Stimulated activated CD4-positive, alpha-beta T cell treated with anti-CD3 and anti-CD28 coated beads, Interleukin-1b, Interleukin-23, amount 100 ng/mL, for 24 hours (primary cell): ENCODE measurements at places on chromosomes 16 and 17.
A peak's percentile ranks its signal among the peaks of the same experiment; 100 is the strongest.

- DNase-seq, result no peak
Observed at GRCh38 chr16:4882000-4882632, 34.8 kb downstream of the UBN1 start.

DNA sequence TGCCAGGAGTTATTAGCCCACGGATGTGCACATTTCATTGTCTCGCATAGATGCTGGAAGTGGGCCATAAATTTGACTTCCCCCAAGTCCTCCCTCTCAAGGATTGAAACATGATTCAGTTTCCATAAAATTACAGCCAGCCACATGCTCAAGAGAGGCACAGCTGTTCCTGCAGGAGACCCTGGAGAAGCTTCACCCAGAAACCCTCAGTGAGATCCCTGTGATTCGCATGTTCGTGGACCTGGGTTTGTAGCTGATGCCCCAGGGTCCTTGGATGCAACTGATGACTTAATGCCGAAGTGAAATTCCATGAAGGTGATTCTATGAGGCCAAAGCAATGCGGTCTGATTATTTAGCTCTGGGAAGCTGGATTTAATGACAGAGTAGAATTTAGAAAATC is 24.7 kb upstream of the AQP8 start:
- no peak for DNase-seq

- no peak for DNase-seq
Observed at GRCh38 chr16:66459878-66460277, 32.8 kb downstream of the BEAN1 start.

- no peak for DNase-seq
Observed at GRCh38 chr17:2580661-2581060, 12.8 kb upstream of the PAFAH1B1 start.

- DNase-seq, result no peak
Observed at GRCh38 chr17:17737961-17738894, 57.0 kb downstream of the RAI1 start.

DNA sequence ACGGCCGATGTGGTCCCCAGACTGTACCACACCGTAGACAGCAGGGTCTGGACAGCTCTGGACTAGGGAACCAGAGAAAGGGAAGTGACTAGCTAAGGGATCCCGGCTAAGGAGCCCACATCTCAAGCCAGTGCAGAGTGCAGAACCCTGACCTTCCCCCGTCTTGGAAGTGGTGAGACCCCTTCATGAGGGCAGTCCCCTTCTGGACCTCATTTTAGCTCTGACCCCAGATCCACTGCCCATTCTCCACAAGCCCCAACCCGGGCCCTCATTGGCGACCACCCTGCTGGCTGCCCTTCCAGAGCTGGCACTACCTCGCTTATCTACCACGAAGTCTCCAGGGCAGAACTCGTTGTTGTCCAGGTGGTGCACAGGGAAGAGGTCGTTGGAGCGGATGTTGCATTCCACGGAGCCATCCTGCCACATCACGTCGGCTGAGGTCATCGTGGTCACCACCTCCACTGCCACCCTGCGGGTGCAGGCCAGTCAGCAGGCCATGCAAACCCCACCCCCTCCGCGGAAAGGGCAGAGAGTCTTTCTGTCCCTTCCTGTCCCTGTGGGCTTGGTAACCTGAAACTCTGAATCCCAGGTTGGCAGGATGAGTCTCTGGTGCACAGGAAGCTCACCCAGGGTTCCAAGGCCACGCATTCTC is 14.2 kb downstream of the SPHK1 start:
- DNase-seq, result no peak

DNA sequence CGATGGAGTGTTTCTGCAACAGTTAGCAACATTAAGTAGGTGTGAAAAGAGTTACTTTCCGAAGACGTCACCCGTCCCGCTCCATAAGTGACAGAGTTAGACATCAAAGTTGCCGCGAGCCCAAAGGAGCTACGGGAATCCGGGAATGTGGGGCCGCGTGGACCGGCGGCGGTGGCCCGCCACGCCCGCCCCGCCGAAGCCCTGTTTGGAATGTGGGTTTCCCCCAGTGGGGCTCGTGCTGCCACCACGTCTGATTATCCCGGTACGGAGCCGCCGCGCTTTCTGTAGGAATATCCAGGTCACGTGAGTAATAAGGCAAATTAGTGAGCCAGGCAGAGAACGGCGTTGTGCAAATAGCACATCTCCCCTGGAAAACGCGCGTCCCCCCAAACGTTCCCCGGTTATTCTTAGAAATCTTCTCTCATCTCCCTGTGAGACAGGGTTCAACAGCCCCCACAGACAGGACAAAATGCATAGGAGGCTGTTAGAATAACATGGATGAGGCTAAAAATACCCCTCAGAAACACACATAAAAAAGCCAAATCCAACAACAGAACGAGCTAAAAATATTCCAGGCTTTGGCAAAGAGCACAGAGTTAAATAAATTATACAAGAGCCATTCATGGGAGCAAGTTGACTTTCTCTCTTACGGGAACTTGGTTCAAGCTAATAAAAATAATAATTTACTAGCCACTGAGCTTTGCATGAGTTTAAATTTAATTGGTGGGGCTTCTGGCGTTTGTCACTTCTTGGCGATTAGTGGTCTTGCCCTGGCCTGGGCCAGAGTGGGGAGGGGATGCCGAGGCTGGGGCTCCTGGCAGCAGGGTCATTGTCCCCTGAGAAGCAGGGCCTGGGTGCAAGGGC is 8.6 kb downstream of the BAHCC1 start:
- DNase-seq, result no peak

- DNase-seq, result no peak
Observed at GRCh38 chr17:34024806-34025551, 230.1 kb upstream of the CCL2 start.

DNA sequence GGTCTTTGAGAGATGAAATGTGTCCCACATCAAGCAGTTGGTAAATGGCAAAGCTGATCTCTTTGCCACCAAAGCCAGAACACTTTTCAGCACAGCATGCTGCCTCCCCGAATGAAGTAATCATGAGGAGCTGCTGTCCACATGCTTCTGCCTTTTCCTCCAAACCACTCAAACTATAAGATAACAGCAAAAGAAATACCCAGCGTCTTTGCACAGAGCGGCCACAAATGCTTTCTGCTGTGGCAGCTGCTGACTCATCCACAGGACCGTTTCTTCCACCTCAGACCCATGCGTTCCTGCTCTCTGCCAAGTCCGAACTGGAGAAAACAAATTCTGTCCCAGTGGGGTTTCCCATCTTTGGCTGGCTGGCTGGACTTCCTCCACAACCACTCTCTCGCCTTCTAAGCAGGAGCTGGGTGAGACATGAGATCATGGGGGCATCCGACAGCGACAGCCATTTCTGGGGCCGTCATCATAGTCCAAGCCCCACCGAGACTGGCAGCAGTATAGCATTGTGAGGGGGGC is 27.1 kb downstream of the TBC1D3B start:
- no peak for DNase-seq

DNA sequence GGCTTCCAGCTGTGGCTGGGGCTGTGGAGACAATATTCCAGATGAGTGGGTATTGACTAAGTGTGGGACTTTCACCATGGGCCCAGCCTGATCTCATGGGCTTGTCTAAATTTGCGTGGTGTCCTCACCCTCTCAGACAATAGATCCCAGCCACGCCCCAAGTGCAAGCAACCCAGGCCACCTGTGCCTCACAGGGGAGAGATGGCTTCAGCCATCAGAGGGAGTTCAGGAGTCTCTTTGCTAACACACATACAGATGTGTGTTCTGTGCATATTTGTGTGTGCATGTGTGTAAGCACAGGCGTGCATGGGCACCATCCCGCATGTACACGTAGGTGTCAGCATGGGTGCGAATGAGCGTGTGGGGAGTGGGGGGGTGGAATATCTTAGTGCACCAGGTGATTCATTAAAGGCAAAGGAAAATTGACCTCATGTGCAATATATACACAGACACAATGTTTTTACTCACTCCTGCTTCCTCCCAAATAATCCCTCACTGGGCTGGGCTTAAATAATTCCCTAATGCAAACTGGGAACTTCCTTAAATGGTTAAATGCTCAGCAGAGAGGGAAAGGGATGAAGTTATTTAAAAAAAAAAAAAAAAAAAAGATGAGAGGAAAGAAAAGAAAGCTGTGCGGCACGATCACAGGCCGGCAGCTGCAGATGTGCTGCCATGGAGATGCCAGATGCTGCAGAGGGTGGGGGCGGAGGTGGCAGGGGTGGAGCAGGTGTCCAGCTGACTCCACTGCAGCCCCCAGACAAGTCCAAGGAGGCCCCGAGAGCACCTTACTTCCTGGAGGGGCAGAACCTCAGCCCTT is 24.0 kb upstream of the CDC42EP4 start:
- no peak for DNase-seq

DNA sequence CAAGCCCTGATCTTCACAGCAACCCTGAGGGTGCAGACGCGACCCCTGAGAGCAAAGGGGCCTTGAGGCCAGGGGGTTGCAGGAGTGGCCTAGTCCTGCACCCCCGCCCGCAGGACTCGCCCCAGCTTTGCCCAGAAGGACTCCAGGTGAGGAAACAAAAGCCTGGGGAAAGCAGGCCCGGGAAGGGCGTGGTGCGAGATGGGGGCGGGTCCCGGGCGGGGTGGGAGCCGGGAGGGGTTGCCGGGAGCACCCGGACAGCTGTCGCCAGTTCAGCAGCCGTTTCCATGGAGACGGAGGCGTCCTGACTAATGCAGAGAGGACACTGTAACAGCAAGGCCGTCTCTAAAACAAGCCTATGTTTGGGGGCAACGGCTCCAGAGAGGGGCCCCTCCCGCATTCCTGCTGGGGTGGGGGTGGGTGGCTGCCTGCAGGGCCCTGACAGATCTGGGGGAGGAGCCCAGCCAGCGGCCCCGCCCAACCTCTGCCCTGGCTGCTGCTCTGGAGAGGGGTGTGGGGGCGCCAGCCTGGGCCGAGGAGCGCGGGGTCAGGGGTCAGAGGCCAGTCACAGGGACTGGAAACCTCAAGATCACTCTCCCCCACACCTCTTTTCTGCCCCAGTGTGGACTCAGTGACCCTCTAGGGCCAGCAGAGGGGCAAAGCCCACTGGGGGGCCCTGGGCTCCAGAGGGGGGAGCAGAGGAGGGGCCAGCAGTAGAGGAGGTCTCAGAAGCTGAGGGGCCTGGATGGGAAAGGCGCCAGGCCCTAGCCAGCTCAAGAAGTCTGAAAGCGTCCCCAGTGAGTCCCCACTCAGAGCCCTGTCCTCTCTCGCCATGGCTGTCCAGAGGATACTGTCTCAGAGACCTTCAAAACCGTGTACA is 3.1 kb upstream of the TPPP3 start:
- no peak for DNase-seq

DNA sequence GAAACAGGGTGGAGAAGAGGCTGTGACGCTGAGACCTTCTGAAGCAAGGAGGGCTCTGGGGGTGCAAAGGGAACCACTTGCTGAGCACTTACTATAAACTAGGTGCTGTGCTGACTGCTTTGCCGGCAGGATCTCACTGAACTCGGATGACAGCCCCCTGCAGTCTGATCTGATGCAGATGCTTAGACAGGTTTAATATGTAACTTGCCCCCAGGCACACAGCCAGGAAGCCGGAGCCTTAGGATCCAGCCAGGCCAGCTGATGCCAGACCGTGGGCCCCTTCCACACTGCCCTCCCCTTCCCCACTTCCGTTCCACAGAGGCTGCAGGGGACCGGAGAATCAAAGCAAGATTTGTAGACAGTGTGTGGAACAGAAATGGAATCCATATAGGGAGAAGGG is 23.1 kb downstream of the SPACA3 start:
- DNase-seq, result no peak

DNA sequence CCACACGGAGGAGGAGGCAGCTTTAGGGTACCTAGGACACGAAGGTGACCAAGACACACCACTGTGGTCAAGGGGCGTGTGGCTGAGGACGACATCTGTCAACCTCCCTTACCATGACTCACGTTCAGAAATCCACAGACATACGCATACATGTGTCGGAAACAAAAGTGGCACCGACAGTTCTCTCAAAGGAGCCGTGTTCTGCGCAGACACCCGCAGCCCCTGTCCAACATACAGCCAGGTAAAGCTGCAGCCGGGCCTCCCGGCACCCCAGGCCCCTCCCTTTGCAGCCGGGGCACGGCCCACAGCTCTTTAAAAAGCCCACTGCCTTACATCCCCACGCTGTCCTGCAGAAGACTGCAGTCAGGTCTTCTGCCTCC is 40.5 kb upstream of the KLHDC4 start:
- DNase-seq, result no peak

DNA sequence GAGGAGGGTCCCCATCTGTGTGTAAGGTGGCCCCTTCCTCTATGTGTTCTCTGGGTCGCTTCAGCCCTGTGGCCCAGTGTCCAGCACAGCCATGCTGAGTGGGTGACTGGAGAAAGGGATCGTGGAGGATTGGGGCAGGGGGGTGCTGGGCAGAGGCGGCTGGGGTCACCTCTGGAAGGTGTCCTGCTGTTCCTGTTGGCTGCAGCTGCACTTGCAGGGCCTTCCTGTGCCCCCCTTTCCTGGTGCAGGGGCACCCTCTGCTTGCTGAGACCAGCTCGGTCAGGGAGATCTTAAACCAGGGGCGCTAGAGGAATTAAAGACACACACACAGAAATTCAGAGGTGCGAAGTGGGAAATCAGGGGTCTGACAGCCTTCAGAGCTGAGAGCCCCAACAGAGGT is 11.1 kb downstream of the IL32 start:
- no peak for DNase-seq

GRCh38 chr16:30026449-30026848 is 3.5 kb downstream of the C16orf92 start:
- DNase-seq, result no peak

DNA sequence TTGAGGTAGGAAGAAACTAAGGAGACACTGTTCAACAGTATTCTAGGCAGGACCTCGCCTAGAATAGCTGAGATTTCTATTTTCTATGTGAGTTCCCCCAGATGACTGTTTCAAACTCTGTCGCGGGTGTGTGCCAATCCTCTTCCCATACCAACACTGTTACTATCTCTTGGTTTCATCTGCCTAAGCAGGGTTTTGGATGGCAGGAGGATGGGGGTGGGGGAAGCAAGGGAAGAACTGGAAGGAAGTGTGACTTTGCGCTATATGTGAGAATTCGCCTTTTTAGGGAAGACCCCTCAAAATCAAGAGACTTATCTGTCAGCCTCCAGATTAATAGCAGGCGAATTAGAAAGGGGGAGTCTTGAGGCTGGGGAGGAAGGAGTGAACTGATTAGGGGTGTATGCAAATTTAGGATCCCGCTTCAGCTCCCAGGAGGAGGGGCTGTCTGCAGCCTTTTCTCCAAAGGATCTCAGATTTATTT is 521 bp upstream of the G6PC3 start:
- no peak for DNase-seq

GRCh38 chr16:870856-871561 is 70.5 kb upstream of the GNG13 start:
- no peak for DNase-seq

- DNase-seq, result no peak
Observed at GRCh38 chr17:63646488-63646806, 24.2 kb downstream of the MAP3K3 start.

GRCh38 chr17:50198026-50198669 is 3.3 kb downstream of the COL1A1 start:
- DNase-seq, result no peak

- no peak for DNase-seq
Observed at GRCh38 chr17:57868007-57868909, 18.4 kb upstream of the MRPS23 start.

- DNase-seq, result peak; percentile 88
Observed at GRCh38 chr17:59964482-59965328, at the start of gene RNFT1. TSS of gene RNFT1 (minus strand) at chr17:59964740. CDS start at chr17:59964663, 77 bp downstream.

DNA sequence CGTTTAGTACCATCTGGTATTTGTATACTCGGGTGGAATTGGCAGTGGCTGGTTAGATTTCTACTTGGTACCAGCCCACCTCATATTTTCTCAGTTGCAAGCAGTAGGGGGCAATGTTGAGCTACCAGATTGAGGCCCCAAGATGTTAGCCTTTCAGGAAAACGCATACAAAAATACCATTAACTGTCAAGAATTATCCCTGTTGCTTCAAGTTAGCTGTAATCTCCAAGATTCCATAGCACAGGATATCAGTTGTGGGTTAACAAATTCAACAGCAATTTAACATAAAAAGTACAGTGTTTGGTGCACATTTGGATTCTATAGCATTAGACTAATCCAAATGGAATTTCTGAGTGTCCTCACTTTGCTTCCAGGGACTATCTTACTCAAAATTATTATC is 188.2 kb downstream of the FTO start:
- peak; percentile 13 for DNase-seq
